NK-92 treated with Interleukin-12 subunit alpha and Interleukin-12 subunit beta, amount 100 ng/mL, for 24 hours (cell line): ENCODE measurements at places on chromosomes 1 and 21.

DNA sequence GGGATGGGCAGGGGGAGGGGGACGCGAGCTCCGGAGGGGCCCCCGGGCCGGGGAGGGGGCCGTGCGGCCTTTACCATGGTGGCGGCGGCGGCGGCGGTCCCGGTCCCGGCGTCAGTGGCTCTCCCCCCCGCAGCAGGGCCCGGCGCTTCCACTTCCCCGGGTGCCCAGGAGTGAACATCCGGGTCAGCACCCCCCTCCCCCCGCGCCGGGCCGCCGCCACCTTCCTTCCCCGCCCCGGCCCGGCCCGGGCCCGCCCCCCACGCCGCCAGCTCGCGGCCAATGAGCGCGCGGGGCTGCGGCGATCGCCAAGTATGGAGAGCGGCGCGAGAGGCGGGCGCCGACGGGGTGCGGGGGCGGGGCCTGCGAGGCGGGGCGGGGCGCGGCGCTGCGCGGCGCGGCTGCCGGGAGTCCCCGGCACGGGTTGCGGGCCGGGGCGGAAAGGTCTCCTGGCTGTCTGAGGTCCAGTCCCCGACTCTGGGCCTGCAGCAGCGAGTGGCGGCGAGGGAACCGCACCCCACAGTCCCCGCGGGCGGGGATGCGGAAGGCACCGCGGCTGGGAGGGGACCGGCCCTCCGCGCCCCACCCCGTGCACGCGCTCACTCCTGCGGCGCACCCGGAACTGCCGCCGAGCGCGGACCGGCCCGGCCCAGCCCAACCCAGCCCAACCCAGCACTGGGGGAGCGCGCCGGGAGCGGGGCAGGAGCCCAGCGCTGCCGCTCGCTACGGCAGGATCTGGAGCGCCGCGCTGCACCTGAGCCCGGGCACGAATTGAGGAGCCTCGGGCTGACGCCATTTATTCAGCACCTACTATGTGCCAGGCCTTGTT, at the start of gene CAPZB:
TSS of gene CAPZB (minus strand) at position 178 of the 826 bp plus-strand sequence. CDS start at position 77, 101 bp downstream.
- DNase-seq: peak; percentile 91

- no peak for DNase-seq
Observed at GRCh38 chr21:24289539-24289938, 1317.7 kb downstream of the MRPL39 start.

DNA sequence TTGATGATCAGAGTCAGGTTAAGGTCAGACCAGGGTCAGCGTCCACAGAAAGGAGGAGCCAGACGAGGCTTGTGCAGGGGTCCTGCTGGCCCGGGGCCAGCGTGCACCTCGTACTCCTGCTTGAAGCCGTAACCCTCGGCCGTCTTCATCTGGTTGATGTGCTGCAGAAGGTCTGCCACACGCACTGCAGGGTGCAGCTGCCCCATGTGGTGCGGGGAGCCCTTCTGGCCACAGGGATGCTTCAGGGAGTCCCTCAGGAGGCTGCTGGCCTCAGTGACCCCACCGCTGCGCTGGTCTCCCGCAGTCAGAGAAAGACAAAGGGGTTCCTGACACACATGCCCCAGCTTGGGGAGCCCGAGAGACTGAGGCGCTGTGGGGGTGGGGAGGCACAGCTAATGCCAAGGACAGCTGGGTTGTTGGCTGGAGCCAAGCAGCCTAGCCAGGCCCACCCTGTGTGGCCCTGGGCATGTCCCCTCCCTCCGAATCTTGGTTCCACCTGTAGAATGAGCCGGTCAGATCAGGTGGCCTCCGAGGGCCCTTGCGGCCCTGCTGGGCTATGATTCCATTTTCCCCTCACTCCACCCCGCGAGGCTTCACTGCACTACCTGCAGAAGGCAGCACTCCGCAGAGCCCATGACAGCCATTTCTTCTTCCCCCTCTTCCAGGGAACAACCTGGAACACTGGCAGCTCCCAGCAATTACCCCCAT, 251.9 kb downstream of the PTPRU start:
- DNase-seq: no peak

DNA sequence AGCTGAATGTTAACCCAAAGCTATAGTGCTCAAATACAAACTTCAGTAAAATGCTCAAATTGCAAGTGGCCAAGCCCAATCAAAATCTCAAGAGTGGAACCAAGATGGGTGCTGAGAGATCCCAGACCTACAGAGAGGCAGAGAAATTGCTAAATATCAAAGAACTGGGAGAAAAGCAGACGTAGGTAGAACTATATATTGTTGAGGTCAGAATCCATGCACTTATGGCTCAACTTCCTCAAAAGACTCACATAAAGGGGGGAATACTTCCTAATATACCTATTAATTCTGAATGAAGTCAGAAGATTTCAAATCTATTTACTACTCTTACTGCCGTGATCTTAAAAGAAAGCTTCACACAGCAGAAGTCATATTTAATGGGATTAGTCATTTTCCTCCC, 65.2 kb downstream of the PUM1 start:
- DNase-seq: no peak

DNA sequence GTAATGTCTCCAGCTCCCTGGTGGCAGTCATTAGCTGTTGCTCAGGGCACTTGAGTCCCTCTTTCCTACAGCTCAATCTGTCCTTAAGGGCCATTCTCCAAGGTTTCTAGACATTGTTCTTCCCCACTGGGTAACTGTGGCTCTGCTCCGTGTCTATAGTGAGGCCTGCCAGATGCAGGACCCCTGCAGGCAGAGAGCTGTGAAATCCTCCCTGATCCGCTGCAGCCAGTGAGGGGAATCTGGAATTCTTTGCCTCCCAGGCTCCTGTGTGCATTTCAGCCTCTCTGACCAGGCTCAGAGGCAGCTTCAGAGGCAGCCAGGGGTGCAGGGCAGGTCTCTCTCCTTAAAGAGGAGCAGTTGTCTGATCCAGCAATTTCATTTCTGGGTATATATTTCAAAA, 14.4 kb upstream of the IGSF21 start:
- DNase-seq: no peak

GRCh38 chr1:91958926-91959325, 9.7 kb downstream of the BRDT start:
- no peak for DNase-seq

DNA sequence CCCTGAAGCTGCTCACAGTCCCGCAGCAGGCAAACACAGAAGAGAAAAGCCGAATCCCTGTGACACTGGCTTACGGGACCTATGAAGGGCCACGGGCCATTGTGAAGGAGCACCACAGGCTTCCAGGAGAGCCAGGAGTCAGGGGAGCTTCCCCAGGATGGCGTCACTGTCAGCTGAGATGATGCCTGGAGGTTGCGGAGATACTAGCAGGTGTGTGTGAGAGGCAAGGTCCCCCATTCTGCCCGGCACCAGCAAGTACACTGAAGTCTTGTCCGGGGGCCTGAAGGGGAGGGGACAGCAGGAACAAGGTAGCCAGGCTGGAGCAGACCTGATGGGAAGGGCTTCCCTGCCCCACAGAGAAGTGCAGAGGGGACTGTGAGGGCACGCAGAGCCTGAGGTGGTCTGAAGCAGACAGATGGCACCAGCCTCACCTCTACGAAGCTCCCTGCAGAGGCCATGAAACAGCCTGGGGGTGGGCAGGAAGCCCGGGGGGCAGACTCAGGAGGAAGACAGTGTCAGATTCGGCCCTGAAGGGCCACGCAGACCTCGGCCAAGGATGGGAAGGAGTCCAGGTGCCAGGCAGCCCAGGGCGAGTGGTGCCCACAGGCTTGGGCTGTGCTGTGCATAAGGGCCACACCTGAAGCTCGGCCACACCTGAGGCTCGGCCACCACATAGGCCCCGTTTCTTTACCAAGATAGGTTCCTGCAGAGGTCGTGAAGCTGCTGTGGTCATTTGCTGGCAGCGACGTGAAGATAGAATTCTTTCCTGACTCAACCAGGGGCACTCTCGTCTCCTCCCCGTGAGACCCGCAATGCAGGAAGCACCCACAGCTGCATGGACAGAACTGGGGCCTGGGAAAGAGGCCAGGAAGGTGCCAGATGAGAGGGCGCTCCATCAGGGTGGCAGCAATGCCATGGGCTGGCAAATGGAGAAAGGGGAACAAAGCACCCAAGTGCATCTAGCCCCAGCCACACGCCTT, 10.1 kb downstream of the TCP10L start:
- DNase-seq: no peak

- DNase-seq: no peak
Observed at GRCh38 chr1:10789803-10790702, 6.4 kb downstream of the CASZ1 start.

DNA sequence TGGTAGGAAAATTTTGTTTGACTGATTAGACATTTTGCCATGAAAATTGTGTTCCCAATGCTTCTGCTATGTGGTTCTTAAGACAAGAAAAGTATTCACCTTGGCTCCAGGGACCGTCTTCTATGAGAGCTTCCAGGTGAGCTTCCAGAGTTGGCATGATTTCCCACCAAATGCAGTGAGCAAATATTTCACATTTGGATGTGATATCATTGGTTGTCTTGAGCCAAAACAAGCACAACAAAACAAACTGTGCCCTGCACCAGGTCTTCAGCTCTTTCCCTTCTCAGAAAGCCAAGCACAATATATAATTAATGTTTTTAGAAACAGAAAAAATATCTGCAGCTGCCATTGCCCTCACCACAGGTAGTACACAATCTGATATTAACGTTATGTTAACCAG, 1009.0 kb downstream of the PLA2G4A start:
- DNase-seq: no peak

DNA sequence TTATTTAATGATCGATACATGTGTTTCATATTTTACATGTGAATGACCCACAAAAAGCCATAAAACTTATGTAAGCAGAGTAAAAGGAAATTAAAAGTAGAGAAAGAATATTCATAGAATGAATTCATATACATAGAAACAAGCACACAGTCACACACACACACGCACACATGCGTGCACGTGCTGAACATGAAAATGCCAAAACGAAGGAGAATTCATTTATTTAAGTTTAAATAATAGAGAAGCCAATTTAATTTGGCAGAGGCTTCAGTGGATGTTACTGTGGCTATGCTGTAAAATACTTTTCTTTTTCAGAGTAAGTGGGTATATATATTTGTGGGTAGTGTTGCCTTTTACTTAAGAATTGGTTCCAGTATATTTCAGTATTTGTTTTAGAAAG, 145.0 kb upstream of the C21orf91 start:
- no peak for DNase-seq
